CD4-positive, alpha-beta T cell treated with Interleukin-17A for 1 hour (primary cell): ENCODE measurements at places on chromosomes 3 and 15.

- DNase-seq: no peak
Measured at GRCh38 chr15:67343206-67343605, 88.6 kb downstream of the IQCH start.

DNA sequence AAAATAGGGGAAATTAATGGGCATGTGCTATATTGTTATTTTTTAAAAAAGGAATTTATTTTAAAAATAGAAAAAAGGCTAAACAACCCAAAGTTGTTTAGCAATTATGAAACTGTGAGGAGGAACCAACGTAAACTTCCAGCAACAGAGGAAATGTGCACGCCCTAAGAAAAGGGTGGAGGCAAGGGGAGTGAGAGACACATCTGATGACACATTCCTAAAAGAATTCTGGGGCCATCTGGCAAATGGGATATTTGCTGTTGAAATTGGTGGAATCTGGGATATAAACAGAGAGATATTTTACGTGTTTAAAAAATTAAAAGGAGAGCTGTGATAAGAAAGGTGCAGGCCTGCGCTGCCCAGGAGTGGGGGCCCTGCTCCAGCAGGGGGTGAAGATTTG is 50.8 kb upstream of the MUC13 start:
- DNase-seq: no peak

DNA sequence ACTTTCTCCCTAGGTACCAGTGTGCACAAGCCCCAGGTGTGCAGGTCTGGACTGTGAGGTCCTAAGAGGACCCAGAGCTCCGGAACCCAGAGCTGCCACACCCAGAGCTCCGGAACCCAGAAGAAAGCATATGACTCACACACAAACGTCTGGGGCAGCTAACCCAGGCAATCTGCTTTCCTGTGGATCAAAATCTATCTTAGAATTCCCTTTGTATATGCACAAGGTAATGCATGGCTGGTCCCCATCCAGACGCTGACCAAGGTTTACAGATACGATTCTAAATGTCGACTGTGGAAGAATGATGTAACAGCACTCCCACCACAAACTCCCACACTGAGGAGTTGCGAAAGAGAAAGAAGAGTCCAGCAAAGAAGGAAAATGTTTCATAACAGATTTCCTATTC is 15.7 kb downstream of the KCNMB2 start:
- no peak for DNase-seq

- no peak for DNase-seq
Measured at GRCh38 chr3:27486336-27486735, 2.2 kb upstream of the SLC4A7 start.

DNA sequence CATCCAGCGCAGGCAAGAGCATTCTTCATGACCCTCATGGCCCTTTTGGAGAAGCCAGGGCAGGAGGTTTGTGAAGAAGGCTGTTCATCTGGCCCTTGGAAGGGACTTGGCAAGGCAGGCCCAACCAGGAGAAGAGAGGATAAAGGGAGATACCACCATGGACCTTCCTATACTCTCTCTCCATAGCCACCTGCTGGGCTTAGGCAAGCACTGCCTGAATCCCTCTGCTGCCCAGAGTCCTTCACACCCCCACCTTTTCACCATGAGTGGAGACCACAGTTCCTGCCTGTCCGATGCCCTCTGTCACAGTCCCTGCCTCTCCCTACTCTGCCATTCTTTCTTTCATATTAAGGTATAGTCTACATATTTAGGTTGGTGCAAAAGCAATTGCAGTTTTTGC is 10.6 kb upstream of the SFMBT1 start:
- DNase-seq: no peak

DNA sequence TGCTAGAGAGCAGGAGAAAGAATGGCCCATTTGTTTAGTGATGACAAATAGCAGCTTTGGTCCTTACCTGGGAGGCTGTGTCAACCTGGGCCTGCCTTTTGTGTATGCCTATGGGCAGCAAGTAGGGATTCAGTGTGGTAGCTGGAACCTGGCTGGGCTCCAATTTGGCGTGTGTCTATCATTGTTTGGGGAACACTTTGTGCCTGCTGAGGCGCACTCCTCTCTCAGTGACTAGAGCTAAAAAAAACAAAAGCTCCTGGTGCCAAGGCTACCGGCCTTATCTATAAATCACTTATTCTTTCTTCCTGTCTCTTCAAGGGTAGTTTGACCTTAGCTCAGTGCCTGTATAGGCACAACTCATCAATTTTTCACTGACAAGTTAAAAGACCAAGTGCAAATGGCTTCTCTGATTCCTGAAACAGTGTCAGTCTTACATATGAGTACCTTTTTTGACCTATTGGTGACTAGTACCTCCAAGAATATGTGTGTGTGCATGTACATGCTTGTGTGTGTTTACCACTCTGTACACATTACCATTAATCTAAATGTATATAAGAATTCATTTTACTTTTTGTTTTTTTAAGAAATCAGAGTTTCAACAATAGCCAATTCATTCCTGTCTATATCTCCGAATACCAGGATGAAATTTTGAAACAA is 54.6 kb downstream of the GMNC start:
- DNase-seq: no peak

DNA sequence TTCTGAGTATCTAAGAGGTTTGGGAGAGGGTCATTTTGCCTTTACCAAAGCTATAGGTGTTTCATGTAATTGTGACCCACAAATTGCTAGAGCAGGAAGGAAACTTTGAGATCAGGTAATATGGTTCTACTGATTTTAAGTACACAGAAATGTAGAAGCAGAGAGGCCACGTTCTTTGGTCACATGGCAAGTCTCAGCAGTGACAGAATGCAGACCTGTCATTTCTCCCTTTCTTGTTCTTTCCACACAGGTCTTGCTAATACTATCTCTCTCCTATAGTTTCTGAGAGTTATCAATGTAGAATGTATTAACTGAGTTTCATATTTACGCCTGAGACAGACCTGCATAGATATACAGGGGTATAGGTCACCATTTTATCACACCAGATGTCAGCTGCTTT is 10.9 kb upstream of the RTP1 start:
- no peak for DNase-seq

DNA sequence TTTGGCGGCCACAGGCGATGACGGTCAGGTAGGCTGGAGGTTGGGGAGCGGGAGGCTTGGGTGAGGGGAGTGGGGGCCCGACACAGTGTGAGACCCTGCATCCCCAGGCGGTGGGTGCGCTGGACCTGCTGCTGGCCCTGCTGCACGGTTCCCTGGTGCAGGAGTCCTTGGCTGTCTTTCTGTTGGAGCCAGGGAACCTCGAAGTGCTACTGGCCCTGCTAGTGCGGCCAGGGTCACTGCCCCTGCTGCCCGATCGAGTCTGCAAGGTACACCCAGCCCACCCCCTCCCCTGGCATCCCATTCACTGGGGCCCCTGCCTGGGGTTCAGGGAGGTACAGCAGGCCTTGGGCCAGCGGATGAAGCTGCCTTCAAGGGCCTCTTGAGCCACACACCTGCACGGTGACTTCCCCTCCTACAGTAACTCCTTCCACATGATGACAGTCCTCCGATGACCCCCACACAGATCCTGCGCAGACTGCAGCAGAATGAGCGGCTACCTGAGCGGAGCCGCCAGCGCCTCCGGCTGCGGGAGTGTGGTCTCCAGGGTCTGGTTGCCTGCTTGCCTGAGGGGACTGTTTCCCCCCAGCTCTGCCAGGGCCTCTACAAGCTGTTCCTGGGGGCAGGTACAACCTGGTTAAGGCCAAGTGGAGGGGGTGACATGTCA is 19.5 kb downstream of the NBEAL2 start:
- no peak for DNase-seq

DNA sequence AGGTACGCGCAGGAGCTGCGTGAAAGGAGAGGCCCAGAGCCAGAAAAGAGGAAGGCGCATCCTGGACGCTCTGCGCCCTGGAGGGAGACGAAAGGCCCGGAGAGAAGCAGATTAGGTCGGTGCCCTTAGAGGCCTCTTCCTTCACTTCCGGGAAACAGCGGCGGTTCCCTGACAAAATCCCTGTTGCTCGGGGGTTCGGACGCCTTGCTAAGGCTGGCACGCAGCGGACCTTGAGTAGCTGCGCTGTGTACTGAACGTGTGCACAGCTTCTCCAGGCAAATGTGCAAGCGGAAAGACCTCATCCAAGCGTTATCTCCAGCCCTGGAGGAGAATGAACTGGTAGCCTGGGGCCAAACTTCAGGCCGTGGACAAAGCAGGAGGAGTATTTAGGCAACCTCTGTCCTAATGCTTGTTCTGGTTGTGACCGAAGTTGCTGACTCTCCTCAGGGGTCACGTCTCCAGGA is 3.0 kb upstream of the SOX14 start:
- no peak for DNase-seq

GRCh38 chr3:4846543-4846942 is 132.7 kb upstream of the BHLHE40 start:
- no peak for DNase-seq

DNA sequence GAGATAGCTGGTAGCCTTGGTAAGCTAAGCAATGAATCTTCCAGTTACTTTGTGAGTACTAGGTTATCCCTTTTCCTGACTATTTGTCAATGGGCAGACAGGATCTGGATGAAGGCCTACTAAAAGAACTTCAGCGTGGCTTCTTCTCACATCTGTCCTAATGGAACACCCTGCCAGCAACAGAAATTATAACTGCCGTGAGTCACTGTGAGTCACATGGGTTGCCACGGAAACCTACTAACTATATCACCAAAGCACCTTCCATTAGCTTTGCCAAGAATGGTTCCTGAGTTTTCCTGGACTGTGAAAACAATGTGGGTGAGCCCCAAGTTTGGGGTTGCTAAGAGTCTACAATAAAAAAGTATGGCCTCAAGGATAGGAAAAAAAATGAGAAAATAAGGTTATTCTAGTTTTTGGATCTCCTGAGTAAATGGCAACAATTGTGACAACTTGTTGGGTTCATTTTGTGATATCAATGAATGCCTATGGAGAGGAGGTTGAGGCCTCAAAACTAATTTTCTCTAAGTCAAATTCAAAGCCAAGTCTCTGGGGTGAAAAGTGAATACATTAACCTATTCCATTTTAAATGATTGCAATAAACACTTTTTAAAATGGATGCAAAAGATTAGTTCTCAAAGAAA is 195.1 kb upstream of the ICE2 start:
- DNase-seq: no peak

- no peak for DNase-seq
Measured at GRCh38 chr3:80094589-80094988, 326.8 kb upstream of the ROBO1 start.

DNA sequence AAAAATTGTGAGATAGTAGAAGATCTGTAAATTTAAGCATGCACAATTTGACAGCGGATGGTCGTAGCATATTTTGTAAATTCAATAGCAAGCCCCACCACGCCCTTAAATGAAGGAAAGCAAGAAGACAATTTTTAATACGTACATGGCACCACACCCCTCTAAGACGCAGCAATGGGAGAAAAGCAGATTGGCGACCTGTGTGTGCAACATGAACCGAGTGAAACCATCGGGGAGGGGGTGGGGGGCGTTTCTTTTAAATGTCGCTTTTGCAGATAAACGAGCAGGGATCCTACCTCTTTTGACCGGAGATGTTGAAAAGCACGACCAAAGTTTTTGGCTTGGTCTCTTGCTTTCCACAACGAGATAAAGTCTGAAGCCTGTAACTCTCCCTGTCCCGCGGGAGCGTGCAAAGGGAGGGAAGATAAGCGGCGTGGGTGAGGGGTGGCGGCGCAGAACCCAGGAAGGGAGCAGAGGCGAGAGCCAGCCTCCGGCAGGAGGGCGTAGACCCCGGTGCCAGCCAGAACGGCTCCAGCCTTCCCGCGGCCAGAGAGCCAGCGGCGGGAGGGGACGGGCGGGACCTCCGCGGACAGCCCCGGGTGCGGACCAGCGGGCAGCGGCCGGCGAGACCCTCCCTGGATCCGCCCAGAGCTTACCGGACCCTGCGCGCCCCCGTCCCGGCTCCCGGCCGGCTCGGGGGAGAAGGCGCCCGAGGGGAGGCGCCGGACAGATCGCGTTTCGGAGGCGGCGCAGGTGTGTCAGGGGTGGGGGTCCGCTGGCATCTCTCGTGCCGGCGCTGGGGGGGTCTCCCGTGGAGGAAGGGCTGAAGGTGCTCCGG is at the start of gene CHL1:
Gene CHL1, plus strand, starts transcription at position 453 of the 838 bp plus-strand sequence. CDS start 123,014 bp downstream, outside the sequence.
- no peak for DNase-seq

DNA sequence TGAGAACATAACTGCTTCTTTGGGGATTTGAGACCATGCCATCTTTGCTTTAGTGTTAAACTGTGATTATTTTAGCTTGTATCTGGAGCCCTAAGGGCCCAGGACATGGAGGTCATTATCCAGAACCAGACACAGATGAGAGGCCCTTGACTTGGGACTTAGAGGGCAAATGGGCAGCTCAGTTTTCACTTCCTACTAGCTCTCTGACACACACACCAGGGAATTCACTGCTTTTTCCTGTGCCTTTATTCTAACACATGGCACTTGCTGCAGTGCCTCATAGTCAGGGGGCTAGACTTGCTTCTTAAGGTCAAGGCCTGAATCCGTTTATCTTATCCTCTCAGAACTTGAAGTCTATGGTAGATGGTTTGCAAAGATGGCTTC is 33.3 kb downstream of the AMOTL2 start:
- DNase-seq: no peak

GRCh38 chr3:47901280-47901833 is 98.4 kb downstream of the DHX30 start:
- no peak for DNase-seq

DNA sequence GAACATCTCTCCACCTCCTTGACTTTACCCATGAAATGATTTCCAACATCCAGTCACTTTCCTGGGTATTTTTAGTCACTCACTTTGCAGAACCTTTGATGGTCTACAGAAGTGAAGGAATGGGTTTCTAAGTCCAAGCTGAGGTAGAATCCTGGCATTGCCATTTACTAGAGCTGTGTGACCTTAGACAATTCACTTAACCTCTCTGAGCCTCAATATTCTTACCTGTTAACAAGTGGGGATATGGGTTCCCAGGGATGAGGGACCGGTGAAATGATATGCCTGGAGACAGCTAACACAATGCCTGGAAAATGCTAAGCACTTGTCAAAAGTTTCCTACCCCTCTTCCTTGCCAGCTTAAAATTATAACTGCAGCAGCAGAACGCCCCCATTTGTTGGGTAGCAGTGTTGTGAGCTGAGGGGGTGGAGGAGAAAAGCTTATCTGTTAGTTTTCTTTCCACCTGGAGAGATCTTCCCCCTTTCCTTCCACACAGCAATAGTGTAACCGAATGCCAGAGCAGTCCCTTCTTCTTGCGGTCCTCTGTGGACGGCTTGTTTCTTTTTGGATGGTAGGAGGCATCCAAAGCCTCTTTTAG is 319.2 kb upstream of the LRRFIP2 start:
- no peak for DNase-seq

GRCh38 chr3:188336178-188336577 is 182.2 kb downstream of the LPP start:
- no peak for DNase-seq
